ENCODE measurements at places on chromosomes 7 and 10.

DNA sequence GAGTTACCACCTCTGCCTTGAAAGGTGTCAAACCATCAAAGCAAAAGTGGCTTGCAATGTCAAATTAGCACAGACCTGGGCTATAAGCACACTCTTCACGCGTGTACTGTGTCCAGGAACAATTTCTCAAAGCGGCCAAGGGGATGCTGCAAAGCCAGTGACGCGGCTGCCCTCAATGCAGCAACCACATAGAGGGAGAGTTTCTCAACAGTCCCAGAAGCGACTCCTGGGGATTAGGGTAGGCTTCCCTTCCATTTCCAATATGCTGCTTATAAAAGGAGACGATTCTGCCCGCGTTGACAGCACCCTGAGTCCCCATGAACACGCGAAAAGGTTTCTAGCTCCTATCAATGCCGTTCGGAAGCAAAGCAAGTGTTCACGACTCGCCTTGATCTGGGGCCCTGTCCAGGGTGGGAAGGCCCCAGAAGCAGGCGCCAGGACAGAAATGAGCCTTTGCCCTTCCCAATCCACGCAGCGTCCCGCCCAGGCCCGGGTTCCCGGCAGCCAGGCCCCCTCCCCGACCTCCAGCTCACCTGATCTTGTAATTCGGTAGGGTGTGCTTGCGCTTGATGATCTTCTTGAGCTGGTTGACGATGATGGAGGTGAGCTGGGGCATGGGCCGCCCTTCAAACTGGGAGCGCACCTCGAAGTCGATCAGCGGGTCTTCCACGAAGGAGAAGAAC lies 1.3 kb downstream of the PDZD8 start:
- peak; percentile 32 for DNase-seq

DNA sequence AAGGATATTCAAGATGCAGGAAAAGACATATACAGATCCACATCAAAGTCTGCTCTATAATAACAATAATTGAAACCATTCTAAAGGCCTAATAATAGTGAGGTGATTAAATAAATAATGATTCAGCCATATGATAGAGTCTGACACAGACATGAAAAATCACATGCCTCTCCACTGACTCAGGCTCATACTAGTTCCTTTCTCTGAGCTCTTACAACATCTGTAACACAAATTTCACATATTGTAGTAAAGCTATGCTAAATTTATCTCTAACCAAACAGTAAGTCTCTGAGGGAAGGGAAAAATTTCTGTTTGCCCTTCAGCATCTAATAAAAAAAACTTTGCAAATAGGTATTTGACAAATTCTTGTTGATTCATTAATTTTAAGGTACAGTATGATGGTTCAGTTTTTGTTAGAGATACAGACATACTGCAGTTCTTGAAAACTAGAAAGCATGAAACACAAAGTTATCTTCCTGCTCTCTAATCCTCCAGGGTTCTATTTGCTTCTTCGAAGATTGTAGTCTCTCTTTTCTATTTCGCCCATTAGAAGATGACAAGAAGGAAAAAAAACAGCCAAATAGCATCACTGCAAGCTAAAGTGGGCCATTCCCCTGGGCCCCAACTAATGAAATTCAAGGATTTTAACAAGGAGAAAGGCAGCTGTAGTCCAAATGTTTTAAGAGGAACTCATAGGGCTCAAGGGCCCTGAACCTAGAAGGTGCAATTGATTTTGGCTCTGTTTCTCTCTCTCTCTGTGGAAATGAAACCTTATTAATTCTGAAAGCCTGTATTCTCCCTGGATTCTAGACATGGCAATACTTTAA lies 53.9 kb downstream of the CUBN start:
- DNase-seq = no peak

DNA sequence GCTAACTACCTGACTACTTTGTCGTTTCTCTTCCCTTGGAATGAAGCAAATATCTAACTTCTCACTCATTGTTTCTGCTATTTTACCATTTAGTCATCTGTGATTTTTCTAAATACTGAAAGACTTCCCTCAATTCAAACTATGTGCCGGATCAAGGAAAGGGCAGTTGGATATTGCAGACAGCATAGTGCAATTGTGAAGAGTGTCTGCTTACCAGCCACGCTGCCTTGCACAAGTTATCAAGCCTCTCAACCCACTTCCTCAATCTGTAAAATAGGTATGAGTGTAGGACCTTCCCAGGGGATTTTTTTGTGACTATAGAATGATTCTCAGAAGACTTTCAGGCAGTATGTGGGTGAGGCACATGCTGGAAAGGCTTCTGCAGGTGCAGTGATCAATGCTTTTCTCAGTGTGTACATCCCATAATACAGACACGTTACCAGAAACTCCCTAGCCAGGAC lies 54.3 kb downstream of the EGFR start:
- DNase-seq = peak; percentile 59

DNA sequence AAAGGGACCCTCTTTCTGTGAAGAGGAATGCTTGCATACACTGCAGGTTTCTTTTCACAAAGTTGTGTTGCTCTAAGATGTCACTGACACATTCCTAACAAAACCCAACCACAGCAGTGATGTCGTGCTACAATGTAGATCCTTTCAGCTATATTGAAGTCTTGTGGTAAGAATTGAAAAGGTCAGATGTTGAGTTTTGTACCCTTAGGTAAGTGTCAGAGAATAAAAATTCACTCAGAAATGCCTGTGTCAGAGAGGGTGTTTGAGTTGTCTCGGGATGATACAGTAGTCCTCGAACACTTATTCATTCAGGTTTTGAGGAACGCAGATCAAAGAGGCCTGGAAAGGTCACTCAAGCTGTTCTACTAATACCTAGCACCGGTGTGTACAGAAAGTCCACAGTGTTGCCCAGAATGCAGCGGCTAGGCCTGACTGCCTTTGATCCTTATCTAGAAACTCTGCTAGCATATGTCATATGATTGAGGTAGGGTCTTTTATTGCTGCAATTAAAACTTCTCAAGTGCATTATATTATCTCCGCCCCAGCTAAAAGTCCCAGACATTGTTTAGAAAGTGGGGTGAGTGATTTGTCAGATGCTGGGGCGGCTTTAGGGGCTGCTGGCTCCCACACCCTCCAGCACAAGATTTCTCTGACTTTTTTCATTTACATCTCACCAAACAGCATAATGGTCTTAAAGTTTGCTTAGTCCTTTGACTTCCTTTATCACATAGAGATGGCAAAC lies 26.0 kb downstream of the RNF32 start:
- no peak for DNase-seq

GRCh38 chr10:110275128-110275729 lies 29.5 kb downstream of the SMNDC1 start:
- DNase-seq = no peak

DNA sequence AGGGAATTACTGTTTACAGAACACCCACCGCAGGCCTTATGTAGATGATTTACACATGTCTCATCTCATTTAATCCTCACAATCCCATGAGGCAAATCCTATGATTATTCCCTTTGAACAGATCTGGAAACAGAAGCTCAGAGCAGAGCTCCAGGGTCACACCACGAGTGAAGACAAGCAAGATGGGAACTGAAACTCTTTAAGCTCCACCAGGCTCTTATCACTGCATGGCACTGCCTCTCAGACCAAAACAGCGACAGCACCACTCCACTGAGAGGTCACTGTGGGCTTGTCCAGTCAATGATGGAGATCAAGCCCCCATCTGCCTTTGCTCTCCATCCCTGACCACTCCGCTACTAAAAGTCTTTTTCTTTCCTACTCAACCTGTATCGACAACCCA lies 5.9 kb downstream of the GRID1 start:
- DNase-seq = no peak

DNA sequence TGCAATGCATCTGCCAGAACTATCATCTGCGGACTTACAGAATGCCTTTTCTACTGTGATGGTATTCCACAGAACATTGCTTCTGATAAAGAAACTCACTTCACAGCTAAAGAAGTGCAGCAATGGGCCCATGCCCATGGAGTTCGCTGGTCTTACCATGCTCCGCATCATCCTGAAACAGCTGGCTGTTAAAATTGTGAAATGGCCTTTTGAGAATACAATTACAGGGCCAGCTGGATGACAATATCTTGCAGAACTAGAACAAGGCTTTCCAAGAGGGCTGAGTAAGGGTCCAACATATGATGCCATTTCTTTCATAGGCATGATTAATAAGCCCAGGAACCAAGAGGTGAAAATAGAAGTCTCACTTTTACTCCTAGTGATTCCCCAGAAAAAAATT lies 104.1 kb upstream of the ADCY1 start:
- DNase-seq = no peak

GRCh38 chr7:104805449-104806317 lies 208.3 kb upstream of the KMT2E start:
- DNase-seq = no peak

DNA sequence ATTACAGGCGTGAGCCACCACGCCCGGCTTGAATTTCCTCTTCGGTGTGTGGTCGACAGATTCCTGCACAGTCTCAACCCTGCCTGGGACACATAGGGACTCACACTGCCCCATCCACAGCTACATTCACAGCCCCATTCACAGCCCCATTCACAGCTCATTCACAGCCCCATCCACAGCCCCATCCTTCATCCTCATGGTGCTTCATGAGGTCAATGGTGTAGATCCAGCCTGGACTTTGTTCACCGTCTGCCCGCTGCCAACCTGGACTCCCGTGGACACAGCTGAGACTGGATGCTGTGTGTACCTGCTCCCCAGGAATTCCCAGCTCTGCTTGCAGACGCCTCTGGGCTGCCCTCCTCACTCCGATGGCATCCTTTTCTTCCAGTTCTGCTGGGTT lies 5.2 kb downstream of the IDI2 start:
- no peak for DNase-seq

GRCh38 chr10:127797339-127797738 lies 60.4 kb downstream of the FOXI2 start:
- peak; percentile 39 for DNase-seq

GRCh38 chr10:10644676-10645385 lies 372.8 kb upstream of the CELF2 start:
- no peak for DNase-seq

- no peak for DNase-seq
These were observed 233.1 kb downstream of the SEMA3E start for GRCh38 chr7:83415840-83416239.

- DNase-seq = no peak
These were observed 68.5 kb upstream of the FERD3L start for GRCh38 chr7:19213746-19214145.

- peak; percentile 33 for DNase-seq
These were observed 1.5 kb upstream of the RALA start for GRCh38 chr7:39621784-39622411.

DNA sequence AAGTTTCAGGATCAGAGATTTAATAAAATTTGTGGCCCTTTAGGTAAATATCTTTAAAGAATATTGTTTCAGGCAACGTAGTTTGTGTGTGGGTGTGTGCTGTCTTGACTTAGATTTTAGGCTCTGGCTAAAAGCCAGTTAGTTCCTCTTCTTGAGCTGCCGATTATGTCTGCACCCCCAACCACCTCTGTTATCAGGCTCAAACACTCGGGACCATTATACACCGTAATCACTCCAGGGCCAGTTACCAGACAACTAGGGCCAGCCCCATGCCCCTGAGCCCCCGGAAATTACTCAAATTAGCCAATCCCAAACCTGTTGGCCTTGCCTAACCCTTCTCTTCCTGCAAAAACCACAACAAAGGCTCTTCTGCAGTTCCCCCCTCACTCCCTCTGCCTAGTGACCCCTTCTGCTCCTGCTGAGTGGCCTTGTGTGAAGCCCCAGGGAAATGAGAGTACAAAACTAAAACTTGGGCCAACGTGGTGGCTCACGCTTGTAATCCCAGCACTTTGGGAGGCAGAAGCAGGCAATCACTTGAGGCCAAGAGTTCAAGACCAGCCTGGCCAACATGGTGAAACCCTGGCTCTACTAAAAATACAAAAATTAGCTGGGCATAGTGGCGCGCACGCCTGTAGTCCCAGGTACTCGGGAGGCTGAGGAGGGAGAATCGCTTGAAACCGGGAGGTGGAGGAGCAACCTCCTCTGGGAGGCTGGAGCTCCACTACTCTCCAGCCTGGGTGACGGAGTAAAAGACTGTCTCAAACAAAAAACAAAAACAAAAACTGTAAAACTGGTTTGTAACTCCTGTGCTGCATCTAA lies 9.2 kb upstream of the HNRNPF start:
- peak; percentile 71 for DNase-seq

DNA sequence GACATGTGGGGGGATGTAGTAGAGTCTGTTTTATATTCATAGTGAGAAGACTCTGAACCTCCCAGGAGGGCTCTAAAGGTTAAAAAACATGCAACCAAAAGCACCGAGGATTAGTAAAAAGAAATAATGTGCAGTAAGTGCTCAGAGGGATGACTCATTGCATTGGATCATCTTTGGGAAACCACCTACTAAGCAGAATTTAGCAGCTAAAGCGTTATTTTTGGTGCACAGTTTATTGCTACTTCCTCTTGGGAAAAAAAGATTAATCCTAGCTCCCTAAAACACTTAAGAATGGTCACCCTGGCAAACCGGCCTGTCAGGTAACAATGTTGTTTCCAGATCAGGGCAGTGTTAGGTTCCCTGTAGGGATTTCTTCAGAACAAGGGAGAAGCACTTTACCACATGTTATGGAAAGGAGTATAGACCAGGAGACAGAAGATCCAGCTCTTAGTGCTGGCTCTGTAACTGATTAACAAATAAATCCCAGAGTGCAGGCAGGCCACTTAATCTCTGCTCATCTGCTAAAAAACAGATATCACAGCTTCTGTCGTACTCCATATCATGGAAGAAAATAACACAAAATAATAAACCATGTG lies 44.8 kb upstream of the FAM133B start:
- DNase-seq = no peak

GRCh38 chr10:575402-576129 lies 113.9 kb downstream of the DIP2C start:
- no peak for DNase-seq

DNA sequence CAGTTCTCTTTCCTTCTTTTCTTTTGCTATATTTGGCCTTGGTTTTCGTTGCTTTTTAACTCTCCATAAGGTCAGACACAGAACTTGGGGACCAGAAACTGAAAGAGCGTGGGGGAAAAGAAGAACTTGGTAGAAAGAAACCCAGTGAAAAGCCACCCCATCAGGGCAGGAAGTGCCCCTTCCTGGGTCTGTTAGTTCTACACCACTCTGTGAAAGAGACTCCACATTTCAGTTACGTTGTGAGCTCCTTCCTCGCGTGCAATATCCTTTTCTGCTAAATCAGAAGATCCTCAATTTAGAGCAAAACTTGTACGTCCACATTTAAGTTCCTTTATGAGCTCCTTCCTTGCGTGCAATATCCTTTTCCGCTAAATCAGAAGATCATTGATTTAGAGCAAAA lies 220.6 kb upstream of the FOXK1 start:
- DNase-seq = no peak

- DNase-seq = no peak
These were observed 258.2 kb upstream of the GLI3 start for GRCh38 chr7:42495256-42495655.

GRCh38 chr7:56077681-56078080 lies 13.6 kb downstream of the SUMF2 start:
- no peak for DNase-seq
